ENCODE measurements at places on chromosomes 4 and X.

DNA sequence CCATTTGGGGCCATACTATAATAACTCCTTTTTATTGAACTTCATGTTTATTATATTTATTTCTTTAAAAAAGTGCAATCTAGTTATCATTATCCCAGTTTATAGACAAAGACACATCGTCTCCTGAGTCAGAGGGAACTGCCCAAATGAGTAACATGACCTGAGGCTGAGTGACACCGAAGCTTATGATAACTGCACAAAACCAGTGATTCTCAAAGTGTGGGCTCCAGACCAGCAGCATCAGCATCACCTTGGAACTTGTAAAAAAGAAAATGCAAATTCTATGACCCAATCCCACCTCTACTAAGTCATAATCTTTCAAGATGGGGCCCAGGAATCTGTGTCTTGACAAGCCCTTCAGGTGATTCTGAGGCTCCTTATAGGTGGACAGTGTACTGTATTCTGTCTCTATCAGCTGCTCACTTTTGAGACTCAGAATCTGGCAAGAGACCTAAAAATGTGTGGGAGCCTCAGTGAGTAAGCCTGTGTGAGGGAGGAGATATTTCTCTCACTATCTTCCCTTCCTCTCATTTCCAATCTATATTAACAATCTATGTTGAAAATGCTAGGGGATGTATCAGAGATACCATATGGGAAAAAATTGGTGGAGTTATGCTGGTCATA, 147.0 kb downstream of the PACRGL start:
- no peaks in the 10 kb centered on the region for H3K4me1 ChIP-seq
- DNase-seq: no peak
- no peaks in the 10 kb centered on the region for H3K27me3 ChIP-seq
- no peak overlapping the region for H3K27ac ChIP-seq
- H3K4me3 ChIP-seq: no peak overlapping the region

DNA sequence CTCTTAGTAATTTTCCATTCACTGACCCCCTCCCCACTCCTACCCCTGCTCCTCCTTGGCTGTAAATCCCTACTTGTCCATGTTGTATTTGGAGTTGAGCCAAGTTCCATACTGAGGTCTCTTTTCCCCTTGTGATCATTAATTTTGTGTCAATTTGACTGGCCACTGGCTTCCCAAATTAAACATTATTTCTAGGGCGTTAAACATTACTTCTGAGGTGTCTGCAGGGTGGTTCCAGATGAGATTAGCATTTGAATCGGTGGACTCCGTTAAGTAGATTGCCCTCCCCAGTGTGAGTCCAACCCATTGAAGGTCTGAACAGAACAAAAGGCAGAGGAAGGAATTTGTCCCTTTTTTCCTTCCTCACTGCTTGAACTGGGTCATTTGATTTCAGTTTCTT, 25.7 kb downstream of the SLC39A8 start:
- peaks cover 22% of the 10 kb centered on the region for H3K4me1 ChIP-seq
- peaks cover 7% of the 10 kb centered on the region for H3K36me3 ChIP-seq
- H3K4me3 ChIP-seq: no peak overlapping the region
- H3K27me3 ChIP-seq: no peaks in the 10 kb centered on the region
- no peak overlapping the region for H3K27ac ChIP-seq

DNA sequence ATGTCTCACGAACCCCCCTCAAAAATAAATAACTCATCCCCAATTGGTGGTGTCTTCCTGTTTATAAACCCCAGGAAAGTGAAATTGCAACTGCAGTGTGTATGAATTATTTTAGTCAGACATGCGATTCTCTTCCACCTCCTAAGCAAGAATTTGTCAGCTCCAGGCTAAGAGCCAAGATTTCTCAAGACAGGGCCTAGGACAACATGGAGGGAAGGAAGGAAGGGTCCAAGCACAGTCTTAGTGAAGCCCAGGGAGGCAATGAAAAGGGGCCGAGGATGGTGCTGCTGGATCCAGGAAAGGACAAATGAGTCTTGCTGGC, 20.0 kb downstream of the SH3KBP1 start:
- H3K4me3 ChIP-seq: no peak overlapping the region
- peaks cover 28% of the 10 kb centered on the region for H3K4me1 ChIP-seq
- H3K27ac ChIP-seq: peak overlapping the region; percentile 49
- no peak for DNase-seq
- H3K36me3 ChIP-seq: no peaks in the 10 kb centered on the region

- H3K4me1 ChIP-seq: peaks cover 18% of the 10 kb centered on the region
- peak overlapping the region; percentile 41 for H3K4me3 ChIP-seq
- no peaks in the 10 kb centered on the region for H3K36me3 ChIP-seq
- no peak for DNase-seq
- peak overlapping the region; percentile 54 for H3K27ac ChIP-seq
Measured at GRCh38 chrX:150410513-150410912, 47.4 kb downstream of the MAMLD1 start.

DNA sequence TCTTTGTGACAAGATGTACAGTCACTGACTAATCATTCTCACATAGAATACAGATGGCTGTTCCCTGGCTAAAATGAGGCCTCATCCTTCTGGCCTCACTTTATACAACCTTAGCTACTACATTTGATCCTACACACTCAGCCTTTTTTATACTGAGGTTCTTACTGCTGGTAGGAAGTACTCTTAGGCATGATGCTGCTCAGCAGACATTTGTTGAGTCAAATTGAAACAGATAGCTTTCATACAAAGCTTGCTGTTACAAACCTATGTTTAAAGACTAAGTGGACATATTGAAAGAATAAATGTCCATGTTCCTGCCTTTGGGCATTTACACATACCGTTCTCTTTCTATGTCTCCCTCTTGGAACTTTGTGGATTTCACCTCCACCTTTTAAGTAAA, 154.9 kb downstream of the NPFFR2 start:
- no peak overlapping the region for H3K4me3 ChIP-seq
- no peak for DNase-seq
- no peak overlapping the region for H3K27ac ChIP-seq
- H3K4me1 ChIP-seq: no peaks in the 10 kb centered on the region

DNA sequence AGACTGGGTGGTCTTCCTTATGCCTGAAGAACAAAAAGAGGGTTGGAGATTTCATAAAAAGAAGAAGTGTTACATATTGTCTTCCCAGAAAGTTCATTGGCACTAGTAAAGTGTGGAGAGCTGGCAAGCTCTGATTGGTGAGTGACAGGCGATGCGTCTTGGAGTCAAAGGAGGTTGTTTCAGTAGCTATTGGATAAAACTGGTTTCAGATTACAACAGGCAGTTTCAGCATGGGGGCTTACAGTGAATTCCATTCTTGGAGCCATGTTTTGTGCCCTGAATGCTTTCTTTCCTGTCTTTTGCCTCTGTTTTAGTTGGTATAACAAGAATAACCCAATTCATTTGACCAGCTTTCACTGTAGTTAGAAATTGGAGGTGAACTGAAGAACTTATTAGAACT, 750.5 kb downstream of the ADGRL3 start:
- no peak overlapping the region for H3K4me3 ChIP-seq
- no peaks in the 10 kb centered on the region for H3K4me1 ChIP-seq
- DNase-seq: no peak
- no peaks in the 10 kb centered on the region for H3K27me3 ChIP-seq
- H3K36me3 ChIP-seq: no peaks in the 10 kb centered on the region
- no peak overlapping the region for H3K27ac ChIP-seq

All from T-helper 17 cell (primary cell).